Astrocyte (in vitro differentiated cells and primary cell): ENCODE measurements at places on chromosomes 7 and 10. TPM values are rescaled to one million over a fixed set of nuclear protein-coding genes. Genes with fewer than 3 reads are reported as not detected.

The ELAPOR2 gene
- 23.9 and 25.2 TPM in 2 replicates for total RNA-seq

The LRRC17 gene
- 61.2 and 63.4 TPM in 2 replicates for total RNA-seq

The OPN1SW gene
- total RNA-seq = not detected in 2 replicates

The HPSE2 gene
- total RNA-seq = 0.14 TPM in 1 of 2 replicates, not detected in the other

The PCGF6 gene
- total RNA-seq = 9.0 and 10.3 TPM in 2 replicates

The HOXA9 gene
- total RNA-seq = not detected in 2 replicates

The LARP4B gene
- 97.3 and 101 TPM in 2 replicates for total RNA-seq

The SMKR1 gene
- total RNA-seq = not detected in 2 replicates
